ENCODE measurements at places on chromosomes 4 and X.

- H3K27me3 ChIP-seq: no peaks in the 10 kb centered on the region
- H3K4me3 ChIP-seq: no peak overlapping the region
- H3K4me1 ChIP-seq: no peaks in the 10 kb centered on the region
- H3K27ac ChIP-seq: no peak overlapping the region
These were observed 20.5 kb upstream of the DDX3X start for GRCh38 chrX:41313419-41313818.

GRCh38 chrX:69504626-69505612 lies 793 bp downstream of the NALF2 start:
- H3K27ac ChIP-seq: no peak overlapping the region
- H3K4me3 ChIP-seq: peak overlapping the region; percentile 66
- H3K4me1 ChIP-seq: no peaks in the 10 kb centered on the region
- no peaks in the 10 kb centered on the region for H3K27me3 ChIP-seq
- DNase-seq: no peak
- H3K36me3 ChIP-seq: no peaks in the 10 kb centered on the region

DNA sequence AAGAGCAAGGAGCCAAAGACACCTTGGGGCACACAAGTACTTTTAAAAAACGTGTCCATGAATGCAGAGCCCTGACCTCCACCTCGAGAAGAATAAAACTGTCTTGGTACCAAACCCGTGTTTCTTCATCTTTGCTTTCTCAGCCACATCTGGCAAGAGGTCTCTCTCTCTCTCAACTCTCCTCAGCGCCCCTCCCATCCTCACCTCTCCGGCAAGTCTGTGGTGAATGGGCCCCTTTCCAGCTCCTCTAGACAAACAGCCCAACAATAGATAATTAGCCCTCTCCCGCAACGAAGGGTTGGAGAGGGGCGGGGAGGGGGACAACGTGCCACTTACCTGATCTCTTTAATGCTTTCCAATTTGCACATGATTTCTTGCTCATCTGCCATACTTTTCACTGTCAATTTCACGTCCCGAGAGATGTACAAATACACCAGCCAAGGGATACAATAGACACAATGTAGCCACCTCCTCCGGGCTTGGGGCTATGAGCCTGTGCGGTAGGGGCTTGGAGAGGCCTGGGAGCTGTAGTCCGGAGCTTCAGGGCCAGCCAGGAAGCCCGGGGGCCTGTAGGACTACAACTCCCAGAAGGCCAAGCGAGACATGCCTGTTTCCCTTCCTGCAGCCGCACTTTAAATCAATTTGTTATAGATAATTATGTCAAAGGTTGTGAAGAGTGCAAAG lies at the start of gene ZC4H2:
Gene ZC4H2 (minus strand): TSS at position 462 of the 684 bp plus-strand sequence. CDS start 73 bp downstream, at position 389.
- peak; percentile 84 for DNase-seq
- H3K27me3 ChIP-seq: no peaks in the 10 kb centered on the region
- H3K4me3 ChIP-seq: peak within 1 kb of the TSS; percentile 46
- H3K36me3 ChIP-seq: no peaks in the 10 kb centered on the region
- H3K27ac ChIP-seq: peak within 1 kb of the TSS; percentile 20

DNA sequence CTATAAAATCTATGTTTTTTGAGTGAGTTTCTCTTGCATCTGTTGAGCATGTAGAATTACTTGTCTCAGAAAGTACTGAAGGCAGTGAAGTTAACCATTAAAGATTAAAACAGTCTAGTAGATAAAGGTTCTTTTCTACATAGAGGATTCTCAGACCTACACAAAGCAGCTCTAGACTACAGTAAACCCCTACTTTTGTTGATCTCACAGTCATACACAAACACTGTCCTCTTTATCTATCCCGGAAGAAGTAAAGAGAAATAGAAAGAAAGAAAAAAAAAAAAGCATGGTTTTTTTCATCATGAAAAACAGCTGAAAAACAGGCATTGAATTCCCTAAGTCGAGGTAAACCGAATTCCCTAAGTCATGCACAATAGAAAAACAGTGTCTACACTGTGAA lies 58.6 kb downstream of the COL25A1 start:
- no peak overlapping the region for H3K27ac ChIP-seq
- no peaks in the 10 kb centered on the region for H3K27me3 ChIP-seq
- no peak for DNase-seq
- H3K4me1 ChIP-seq: no peaks in the 10 kb centered on the region
- H3K36me3 ChIP-seq: no peaks in the 10 kb centered on the region
- H3K4me3 ChIP-seq: no peak overlapping the region

- H3K4me1 ChIP-seq: no peaks in the 10 kb centered on the region
- no peaks in the 10 kb centered on the region for H3K27me3 ChIP-seq
- H3K4me3 ChIP-seq: no peak overlapping the region
These were observed 76.7 kb upstream of the NDST3 start for GRCh38 chr4:117957571-117957970.

- DNase-seq: no peak
- no peaks in the 10 kb centered on the region for H3K36me3 ChIP-seq
- no peaks in the 10 kb centered on the region for H3K27me3 ChIP-seq
- H3K27ac ChIP-seq: no peak overlapping the region
- no peaks in the 10 kb centered on the region for H3K4me1 ChIP-seq
These were observed 118.7 kb upstream of the NAP1L5 start for GRCh38 chr4:88816360-88816759.

DNA sequence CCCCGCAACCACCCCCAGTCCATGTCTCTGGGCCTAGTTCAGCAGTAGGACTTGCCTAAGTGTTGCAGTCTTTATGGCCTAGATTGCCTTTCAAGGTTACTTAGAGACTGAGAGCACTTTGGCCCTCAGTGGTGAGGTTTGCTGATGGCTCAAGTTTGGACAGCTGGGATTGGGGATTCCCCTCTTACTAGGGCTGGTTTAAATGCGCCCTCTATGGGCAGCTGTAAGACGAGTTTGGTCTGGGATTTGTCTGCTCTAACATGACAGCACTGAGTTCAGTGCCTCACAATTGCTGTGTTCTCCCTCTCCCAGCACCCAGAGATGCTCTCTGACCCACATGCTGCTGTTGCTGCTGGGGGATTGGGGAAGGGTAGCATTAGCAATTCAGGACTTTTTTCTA lies 23.1 kb downstream of the DACH2 start:
- no peak overlapping the region for H3K27ac ChIP-seq
- DNase-seq: no peak
- no peaks in the 10 kb centered on the region for H3K36me3 ChIP-seq
- no peaks in the 10 kb centered on the region for H3K27me3 ChIP-seq

DNA sequence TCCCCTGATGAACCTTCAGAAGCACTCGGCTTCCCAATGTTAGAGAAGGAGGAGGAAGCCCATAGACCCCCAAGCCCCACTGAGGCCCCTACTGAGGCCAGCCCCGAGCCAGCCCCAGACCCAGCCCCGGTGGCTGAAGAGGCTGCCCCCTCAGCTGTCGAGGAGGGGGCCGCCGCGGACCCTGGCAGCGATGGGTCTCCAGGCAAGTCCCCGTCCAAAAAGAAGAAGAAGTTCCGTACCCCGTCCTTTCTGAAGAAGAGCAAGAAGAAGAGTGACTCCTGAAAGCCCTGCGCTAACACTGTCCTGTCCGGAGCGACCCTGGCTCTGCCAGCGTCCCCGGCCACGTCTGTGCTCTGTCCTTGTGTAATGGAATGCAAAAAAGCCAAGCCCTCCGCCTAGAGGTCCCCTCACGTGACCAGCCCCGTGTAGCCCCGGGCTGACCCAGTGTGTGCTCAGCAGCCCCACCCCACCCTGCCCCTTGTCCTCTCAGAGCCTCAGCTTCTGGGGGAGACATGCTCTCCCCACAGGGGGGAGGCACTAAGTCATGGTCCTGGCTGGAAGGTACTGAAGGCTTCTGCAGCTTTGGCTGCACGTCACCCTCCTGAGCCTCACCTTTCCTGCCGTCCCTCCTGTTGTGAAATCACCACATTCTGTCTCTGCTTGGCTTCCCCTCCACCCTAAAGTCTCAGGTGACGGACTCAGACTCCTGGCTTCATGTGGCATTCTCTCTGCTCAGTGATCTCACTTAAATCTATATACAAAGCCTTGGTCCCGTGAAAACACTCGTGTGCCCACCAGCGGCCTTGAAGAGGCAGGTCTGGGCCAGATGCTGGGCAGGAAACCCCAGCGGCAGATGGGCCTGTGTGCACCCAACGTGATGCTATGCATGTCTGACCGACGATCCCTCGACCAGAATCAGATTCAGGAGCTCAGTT lies 34.7 kb downstream of the NOP14 start:
- peaks cover 4% of the 10 kb centered on the region for H3K4me1 ChIP-seq
- DNase-seq: no peak
- H3K4me3 ChIP-seq: no peak overlapping the region
- no peak overlapping the region for H3K27ac ChIP-seq

- H3K36me3 ChIP-seq: no peaks in the 10 kb centered on the region
- no peaks in the 10 kb centered on the region for H3K4me1 ChIP-seq
- no peak overlapping the region for H3K4me3 ChIP-seq
These were observed 160.1 kb upstream of the BANK1 start for GRCh38 chr4:101630319-101630986.

GRCh38 chrX:127764674-127765073 lies 287.5 kb downstream of the ACTRT1 start:
- H3K27me3 ChIP-seq: no peaks in the 10 kb centered on the region
- no peaks in the 10 kb centered on the region for H3K36me3 ChIP-seq
- DNase-seq: no peak

DNA sequence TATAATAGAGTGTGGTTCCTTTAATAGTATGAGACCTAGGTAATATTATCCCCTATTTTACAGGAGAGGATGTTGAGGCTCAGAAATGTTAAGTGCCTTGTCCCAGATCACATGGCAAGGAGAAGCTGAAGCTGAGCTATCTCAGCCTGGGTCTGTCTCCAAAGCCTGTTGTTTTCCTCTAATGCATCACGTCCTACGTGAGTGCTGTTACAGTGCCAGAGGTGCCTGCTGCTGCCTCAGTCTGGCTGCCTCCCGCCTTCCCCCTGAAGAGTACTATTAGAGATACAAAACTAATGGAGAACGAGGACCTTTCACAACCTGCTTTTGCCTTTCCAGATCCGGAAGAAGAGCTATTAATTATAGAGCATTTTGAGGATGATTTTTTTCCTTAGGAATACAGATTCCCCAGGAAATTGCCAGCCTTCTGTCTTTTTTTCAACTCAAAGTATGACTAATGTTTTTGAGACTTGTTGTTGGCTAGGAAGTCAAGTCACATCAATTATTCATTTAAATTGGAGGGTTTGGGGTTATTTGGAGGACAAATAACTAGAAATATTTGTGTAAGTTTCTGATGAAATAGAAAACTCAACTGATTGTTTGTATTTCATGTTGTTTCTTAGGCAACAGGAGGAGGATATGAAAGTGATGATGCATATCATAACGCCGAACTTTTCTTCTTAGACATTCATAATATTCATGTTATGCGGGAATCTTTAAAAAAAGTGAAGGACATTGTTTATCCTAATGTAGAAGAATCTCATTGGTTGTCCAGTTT lies 43.9 kb upstream of the MTMR1 start:
- peak overlapping the region; percentile 33 for H3K27ac ChIP-seq
- DNase-seq: no peak
- no peaks in the 10 kb centered on the region for H3K27me3 ChIP-seq
- no peak overlapping the region for H3K4me3 ChIP-seq

DNA sequence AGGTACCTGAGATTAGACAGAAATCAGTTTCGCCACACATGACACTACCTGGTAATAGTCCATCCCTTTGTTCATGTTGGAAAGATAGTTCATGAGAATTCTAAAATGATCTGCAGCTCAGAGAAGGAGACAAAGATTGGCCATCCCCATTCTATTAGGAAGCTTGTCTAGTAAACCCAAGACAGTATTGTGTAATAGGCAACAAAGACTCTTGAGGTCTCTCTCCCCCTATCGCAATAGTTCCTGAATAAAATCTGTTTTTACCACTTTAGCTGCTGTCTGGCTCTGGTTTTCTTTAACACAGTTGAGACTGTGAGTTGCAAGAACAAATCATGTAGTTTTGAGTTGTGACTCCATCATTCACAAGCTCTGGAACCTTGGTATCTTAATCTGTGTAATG lies 14.8 kb upstream of the BBS7 start:
- DNase-seq: no peak
- H3K27me3 ChIP-seq: no peaks in the 10 kb centered on the region
- no peaks in the 10 kb centered on the region for H3K4me1 ChIP-seq
- no peak overlapping the region for H3K4me3 ChIP-seq

DNA sequence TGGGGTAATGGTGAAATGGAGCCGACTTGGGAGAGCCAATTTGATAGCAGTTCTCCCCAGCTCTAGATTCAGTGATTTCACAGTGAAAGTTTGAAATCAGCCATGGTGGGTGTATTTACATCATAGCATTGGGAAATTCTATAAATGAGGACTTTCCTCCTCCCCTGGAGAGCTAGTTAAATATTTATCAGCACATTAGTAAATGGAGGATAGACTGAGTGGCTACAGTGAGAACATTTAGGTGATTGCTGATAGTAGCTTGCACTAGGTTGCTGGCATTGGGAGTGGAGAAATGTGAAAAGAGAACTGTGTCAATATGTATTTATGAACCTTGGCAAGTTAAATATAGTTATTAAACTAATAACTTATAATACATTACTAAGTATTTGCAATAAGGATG lies 347.3 kb downstream of the CCSER1 start:
- H3K27me3 ChIP-seq: no peaks in the 10 kb centered on the region
- no peak overlapping the region for H3K4me3 ChIP-seq
- no peaks in the 10 kb centered on the region for H3K36me3 ChIP-seq
- H3K27ac ChIP-seq: no peak overlapping the region

GRCh38 chr4:24578364-24578763 lies 6.0 kb downstream of the DHX15 start:
- no peak overlapping the region for H3K27ac ChIP-seq
- DNase-seq: no peak
- H3K36me3 ChIP-seq: peaks cover 21% of the 10 kb centered on the region
- peaks cover 5% of the 10 kb centered on the region for H3K4me1 ChIP-seq

DNA sequence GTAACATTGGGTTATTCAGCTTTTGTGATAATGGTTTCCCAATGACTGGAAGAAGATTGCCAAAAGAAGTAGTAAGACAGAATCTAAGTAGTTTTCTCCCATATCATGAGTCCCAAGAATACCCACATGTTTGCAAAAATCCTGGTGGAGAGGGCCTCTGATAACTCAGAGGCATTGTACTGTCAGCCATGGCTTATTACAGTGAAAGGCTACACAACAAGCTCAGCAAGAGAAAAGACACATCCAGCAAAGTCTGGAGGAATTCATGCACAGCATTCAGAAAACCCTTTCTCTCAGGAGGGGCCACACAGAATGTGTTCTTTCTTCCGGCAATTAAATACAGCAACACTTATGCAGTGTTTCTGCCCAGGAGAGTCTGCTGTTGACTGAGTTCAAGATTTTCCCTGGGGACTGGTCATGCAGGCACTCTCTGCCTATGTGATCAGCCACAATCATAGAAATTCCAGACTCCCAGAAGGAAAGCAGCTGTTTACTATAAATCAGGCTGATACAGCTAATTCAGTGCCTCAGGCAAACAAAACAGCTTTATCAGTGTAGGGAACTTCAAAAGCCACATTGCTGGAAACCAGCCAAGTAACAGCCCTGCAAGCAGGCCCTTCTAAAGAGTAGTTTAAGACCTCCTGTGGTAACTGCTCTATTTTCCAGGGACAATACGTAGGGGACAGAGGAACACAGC lies 937.1 kb downstream of the CCSER1 start:
- no peaks in the 10 kb centered on the region for H3K36me3 ChIP-seq
- H3K4me3 ChIP-seq: no peak overlapping the region
- H3K4me1 ChIP-seq: no peaks in the 10 kb centered on the region

DNA sequence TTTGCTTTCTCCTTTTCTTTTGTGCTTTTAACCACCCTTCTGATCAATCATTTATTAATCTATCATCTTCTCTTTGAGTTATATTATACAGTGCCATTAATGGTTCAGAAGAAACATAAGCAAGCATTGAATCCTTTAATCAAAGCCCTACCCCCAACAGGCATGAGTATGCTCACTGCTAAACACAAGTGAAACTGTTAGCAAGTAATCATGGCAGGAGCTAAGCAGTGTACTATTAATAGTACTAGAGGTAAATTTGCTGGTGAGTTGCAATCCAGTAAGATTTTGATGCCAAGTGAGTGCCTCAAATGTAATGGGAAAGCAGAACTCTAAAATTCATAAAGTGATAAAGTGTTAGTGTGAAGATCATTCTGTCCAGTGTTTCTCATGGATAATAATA lies 57.2 kb downstream of the FNIP2 start:
- H3K27ac ChIP-seq: peak overlapping the region; percentile 87
- H3K4me1 ChIP-seq: peaks cover 18% of the 10 kb centered on the region
- no peak overlapping the region for H3K4me3 ChIP-seq
- peaks cover 14% of the 10 kb centered on the region for H3K36me3 ChIP-seq
